ENCODE measurements at places on chromosomes 2 and 18.
A peak's percentile ranks its signal among the peaks of the same experiment; 100 is the strongest.

DNA sequence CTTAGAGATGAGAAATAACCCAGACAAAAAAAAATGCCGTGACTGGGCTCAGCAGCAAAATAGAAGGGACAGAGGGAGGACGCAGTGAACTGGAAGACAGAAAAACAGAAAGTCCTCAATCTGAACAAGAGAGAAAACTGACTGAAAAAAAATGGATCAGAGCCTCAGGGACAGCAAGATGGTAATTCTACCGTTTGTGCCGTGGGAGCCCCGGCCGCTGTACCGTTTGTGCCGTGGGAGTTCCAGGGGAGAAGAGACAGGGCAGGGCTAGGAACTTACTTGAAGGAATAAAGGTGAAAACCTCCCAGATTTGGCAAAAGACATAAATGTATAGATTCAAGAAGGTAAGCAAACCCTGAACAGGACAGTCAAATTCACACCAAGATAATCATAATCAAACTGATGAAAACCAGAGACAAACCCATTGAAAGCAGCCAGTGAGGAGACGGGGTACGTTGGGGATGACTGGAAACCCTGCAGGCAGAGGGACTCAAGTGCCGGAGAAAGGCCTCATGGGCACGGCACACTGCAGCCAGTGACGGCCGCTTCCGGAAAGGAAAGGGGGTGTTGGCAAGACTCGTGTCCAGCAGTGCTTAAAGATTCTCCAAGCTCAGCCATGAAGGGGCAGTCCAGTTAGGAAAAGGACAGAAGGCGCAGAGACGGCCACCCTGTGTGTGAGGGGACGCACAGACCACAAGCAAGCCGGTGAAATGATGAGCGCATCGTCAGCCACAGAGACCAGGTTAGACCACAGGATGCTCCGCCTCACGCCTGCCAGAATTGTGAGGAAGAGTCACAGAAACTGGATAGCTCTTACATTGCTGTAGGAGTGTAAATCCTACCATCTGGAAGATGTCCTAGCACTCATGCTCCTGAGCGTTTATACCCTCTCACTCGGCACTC lies 40.0 kb upstream of the NFATC1 start:
- DNase-seq = no peak

DNA sequence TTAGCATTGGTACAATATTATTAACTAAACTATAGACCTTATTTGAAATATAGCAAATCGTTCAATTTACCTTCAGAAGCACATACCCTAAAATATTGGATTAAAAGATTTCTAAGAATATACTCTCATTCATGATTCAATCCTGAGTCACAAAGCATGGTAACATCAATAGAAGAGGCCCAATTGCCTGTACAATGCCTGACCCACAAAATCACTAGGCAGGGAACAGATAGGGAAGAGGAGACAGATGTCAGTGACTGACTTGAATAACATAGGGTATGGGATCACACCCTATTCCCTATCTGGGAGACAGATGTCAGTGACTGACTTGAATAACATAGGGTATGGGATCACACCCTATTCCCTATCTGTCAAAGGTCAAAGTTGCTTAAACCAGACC lies 611.6 kb upstream of the VRK2 start:
- DNase-seq = peak; percentile 18

DNA sequence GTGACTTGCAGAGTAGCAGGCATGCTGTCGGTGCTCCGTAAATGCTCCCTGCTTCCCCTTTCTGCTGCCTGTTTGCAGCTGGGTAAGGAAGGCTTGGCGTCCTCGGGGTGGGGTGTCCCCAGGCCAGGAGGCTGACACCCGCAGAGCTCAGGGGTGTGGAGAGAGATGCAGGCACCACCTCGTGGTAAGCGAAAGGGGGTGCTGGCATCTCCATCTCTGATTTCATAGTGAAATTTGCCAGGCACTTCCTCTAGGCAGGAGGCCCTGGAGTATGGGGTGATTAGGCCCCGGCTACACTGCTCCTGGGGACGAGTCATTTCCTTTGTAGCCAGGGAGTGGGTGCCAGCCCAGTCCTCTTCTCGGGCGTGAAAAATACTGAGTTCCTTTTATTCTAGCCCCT lies 160.4 kb downstream of the KLHL29 start:
- DNase-seq = peak; percentile 32

DNA sequence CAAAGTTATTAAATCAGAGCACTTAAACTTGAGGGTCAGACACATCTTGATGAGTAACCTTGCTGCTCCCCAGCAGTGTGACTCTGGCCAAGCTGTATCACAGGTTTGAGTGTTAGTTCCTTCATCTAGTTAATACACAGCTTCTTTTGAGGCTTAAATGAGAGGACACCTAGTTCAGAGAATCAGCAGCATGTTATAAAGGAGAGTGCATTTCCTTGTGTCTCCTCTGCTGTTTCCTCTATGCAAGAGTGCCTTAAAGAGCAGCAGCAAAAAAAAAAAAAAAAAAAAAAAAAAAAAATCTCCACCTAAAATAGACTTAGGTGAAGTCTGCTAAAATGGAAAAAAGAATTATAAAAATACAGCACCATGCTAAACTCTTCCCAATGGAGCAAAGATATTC lies 261.9 kb downstream of the TCF4 start:
- no peak for DNase-seq

GRCh38 chr2:239824046-239824694 lies 201.0 kb downstream of the NDUFA10 start:
- DNase-seq = peak; percentile 62

- no peak for DNase-seq
These were observed 227.6 kb upstream of the SMIM21 start for GRCh38 chr18:75654851-75655751.

GRCh38 chr2:127735044-127735443 lies 33.7 kb downstream of the SFT2D3 start:
- DNase-seq = no peak

DNA sequence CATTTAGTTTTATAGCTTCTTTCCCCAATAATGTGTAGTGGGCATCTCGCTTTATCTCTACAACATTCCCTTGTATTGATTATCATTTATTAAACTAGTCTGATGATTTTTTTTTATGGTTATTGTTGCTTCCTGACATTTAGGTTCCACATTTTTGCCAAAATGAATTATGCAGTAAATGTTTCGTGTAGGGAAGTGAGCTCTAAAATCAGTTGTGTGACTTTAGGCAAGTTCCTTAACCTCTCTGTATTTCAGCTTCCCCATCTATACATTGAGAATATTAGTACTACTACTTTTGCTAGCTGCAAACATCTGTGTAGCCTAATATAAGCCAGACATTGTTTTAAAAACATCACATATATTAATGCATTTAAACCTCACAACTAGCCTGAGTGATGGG lies 22.9 kb downstream of the SOCS6 start:
- no peak for DNase-seq

DNA sequence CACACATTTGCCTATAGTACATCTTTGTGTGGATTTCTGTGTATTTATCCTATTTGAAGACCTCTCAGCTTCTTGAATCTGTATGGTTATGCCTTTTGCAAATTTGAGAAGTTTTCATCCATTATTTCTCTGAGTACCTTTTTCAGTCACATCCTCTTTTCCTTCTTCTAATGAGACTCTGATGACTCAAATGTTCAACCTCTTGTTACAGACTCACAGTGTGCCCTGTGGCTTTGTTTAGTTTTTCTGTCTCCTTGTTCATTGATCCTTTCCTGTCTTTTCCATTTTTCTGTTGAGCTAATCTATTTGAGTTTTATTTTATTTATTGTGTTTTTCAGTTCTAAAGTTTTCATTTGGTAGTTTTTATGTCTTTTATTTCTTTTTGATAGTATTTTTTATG lies 87.0 kb upstream of the LRP1B start:
- DNase-seq = peak; percentile 54

- no peak for DNase-seq
These were observed 67.5 kb downstream of the GTF2A1L start for GRCh38 chr2:48685126-48685525.

GRCh38 chr2:225821351-225821750 lies 421.8 kb downstream of the NYAP2 start:
- DNase-seq = no peak

DNA sequence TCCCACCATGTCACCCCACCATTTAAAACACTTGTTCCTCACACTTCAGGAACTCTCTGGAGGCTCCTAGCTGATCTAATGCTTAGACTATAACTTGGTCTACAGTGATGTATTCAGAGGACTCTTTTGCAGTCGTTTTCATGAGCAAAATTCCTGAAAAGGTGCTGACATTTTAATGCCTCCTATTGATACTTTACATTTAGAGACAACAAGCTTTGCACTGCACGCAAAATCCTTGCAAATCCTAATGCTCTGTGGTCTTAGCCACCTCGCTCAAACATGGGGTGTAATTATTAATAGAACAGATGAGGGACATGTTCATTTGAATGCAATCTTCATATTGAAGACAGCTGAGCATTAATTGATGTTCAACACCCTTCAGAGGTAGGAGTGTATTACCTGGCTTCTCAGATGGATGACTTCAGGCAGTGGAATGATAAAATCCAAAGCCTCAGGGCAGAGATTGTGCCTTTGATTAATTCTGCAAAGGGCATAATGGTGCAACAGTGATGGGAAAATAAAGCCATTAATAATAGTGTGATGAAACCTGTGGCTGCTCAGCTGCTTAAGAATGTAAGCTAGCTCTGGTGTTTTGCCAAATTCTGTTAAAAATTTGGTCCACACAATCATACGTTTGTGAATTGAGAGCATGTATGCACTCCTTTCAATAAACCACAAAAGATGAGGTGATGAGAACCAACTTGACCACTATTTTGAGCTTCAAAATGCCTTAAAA lies 5.4 kb downstream of the CTAGE1 start:
- peak; percentile 52 for DNase-seq
